Stimulated activated CD8-positive, alpha-beta memory T cell treated with anti-CD3 and anti-CD28 coated beads, Interleukin-12 subunit alpha, Interleukin-12 subunit beta, amount 100 ng/mL, for 1 hour (primary cell): ENCODE measurements at places on chromosomes 16 and 17.

DNA sequence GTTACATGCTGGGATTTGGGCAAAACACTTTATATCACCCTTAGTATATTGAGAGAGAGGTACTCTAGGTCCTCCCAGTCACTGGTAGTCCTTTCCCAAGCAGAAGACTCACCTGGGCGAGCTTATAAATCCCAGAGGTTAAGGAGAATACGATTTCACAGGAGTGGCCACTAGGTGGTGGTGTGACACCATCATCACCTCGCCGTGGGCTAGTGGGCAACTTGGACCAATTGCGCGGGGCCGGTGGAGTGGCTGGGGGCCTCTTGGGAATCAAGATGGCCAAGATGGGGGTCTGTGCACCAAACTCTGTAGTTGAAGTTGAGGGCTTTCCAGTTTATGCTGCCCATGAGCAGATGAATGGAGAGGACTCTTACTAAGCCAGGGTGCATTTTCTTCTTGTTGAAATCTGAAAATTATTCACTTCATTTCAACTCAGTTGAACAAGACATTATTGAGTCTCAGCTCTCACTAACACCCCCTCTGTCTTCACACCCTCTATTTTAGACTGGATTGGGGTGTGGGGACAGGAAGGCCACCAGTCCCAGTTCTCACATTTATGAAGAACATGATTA, 38.2 kb upstream of the PIRT start:
- DNase-seq = no peak

DNA sequence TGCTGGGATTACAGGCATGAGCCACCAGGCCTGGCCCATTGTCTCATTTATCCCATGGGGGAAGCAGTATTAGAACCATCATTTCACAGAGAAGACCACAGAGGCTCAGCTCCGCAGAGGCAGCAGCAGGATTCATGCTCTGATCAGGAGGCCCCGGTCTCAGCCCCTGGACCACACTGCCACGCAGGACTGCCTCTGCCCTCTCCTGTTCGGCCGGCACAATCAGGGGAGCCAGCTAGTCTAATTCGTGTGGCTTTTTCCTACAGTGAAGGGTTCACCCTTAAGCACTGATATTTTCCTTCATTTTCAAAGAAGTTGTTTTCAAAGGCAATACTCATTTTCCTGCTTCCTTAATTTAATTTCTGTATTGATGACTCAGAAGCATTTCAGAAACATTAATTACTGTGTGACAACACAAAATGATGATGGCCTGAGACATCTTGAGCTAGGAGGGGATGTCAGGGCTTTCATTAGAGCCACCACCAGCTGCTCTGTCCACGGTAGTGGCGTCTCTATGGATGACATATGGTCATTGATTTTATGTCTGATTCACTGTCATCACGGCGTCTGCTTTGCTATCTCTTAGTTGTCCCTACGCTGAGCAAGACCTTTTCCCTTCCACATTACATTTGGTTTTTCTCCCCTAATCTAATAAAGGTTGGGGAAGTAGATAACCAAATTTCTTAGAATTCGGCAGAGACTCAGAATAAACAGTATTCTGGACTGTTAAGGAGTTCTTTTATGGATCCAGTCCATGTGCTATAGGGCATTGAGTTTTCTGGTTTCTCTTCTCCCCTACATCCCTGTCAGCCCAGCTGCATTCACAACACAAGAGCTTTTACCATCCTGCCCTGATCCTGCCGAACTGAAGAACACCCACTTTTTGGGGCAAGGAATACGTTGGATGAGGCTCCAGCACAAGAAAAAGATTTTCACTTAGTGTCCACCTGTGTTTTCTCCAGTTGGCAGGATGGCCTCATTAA, 314.0 kb downstream of the SLC39A11 start:
- no peak for DNase-seq

DNA sequence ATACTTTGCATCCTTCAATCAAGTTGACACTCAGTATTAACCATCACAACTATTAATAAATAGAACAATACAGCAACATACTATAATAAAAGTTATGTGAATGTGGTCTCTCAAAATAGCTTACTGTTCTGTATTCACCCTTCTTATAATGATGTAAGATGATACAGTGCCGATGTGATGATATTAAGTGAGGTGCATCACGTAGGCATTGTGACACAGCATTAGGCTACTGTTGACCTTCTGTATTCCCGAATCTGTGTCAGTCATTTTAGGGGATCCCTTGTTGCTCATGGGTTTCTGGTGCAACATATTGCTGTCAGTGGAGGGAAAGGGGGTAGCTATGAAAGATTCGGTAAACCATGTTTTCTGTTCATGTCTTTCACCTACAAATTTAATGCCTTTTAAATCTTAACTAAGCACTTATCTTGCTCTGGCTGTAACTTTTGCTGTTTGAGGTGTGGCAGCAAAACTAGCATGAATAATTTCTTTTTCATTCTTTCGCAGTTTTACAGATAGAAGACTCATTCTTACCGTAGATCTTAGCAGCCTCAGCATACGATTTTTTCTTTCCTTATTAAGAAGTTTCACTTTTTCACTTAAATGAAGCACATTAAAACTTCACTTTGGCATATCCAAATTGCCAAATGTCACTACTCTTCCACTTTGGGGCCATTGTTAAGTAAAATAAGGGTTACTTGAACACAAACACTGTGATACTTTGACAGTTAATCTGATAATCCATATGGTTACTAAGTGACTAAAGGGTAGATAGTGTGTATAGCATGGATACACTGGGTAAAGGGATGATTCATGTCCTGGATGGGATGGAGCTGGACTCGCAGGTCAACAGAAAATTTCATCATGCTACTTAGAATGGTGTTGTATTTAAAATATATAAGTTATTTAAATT, 29.6 kb downstream of the NFAT5 start:
- no peak for DNase-seq

DNA sequence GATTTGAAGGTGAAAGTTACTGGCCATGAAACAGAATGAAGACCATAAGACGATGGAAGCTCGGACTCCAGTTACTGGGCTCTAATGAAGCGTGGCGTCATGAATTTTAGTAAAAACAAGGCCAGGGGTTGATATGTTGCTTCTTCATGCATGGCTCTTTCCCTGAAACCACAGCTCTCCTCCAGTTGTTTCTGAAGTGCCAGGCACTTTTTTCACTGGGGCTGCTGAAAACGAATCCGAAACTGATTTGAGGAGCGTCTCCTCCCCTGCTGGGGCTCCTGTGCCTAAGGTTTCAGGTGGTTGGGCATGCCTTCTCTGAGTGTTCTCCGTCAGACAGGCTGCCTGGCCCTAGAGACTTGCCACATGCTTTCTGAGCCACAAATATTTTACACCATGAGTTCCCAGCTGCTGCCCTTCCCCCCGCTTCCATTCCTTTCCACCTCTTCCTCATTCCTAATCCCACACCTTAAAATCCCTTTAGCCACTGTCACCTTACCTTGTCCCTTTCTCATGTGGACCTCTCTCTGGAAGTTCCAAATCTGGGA, 3.7 kb upstream of the MYL4 start:
- DNase-seq = peak; percentile 35

- DNase-seq = no peak
Measured at GRCh38 chr16:10688291-10688690, 6.4 kb downstream of the TEKT5 start.

DNA sequence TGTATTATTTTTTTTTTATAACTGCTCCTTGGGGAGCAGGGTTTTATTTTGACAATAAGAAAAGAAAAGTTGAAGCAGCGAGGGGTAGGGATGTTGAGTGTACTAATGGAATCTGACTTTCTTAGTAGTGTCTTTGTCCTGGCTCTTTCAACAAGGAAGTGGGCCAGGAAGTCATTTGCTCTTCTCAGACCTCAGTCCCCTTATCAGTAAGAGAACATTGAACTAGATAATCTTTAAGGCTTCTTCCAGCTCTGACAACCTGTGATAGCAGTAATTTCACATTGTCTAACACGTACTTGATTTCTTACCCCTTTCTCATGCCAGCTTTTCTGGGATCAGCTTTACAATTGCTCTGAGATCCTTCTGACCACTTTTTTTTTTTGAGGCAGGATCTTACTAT, 8.3 kb downstream of the LIG3 start:
- no peak for DNase-seq

GRCh38 chr17:27625856-27626255, 5.1 kb upstream of the LGALS9 start:
- DNase-seq = no peak

GRCh38 chr16:12256921-12257320, 280.4 kb downstream of the SNX29 start:
- DNase-seq = no peak

- no peak for DNase-seq
Measured at GRCh38 chr16:80610481-80611156, 69.8 kb downstream of the DYNLRB2 start.

- no peak for DNase-seq
Measured at GRCh38 chr17:77613218-77613617, 345.3 kb upstream of the TNRC6C start.

DNA sequence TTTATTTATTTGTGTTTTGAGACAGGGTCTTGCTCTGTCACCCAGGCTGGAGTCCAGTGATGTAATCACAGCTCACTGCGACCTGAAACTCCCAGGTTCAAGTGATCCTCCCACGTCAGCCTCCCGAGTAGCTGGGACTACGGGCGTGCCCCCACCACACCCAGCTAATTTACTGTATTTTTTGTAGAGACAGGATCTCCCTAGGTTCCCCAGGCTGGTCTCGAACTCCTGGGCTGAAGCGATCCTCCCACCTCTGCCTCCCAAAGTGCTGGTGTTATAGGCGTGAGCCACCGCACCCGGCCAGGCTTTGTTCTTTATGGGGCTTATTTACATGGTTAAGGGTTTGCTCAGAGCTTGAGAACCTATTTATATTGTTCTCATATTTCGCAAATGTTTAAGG, 5.8 kb upstream of the MEIOB start:
- no peak for DNase-seq

GRCh38 chr16:86374603-86375130, 135.7 kb upstream of the FOXF1 start:
- DNase-seq = no peak

DNA sequence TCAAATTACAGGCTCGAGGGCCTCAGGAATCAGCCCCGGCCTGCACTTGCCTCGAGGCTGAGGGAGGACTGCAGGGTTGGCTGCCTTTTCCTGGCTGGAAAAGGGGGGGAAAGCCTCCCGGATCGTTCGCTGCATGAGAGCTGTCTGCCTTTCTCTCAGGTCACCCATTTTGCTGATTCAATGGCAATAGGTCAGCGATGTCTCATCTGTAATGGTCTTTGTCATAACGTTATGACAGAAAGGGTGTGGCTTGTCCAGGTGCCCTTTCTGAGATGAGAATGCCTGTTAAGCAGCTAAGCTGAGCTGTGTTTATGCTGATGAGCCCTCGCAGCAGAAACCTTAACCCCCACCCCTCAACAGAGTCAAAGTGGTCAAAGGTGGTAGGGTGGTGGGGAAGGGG, 81.8 kb downstream of the AKAP1 start:
- no peak for DNase-seq

- no peak for DNase-seq
Measured at GRCh38 chr17:67647482-67647881, 70.3 kb upstream of the NOL11 start.

DNA sequence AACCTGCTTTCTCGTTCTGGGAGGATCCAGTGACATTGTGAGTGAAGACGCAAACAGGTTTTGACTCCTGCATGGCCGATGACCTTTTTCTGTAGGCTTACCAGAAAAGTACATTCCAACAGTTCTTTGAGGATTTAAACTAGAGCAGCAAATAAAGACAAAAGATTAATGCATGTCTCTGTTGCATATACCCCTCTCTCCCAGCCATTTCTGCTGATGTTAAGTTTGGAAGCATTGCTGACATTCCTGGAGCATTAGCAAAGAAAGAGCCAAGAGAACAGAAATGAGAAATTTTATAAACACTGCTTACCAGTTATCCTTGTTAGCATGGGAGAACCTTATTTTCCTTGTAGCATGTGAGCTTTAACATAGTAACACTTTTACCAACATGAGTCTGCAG, 49.3 kb downstream of the SIAH1 start:
- no peak for DNase-seq

- DNase-seq = no peak
Measured at GRCh38 chr16:20441191-20441590, 10.1 kb upstream of the ACSM2A start.

GRCh38 chr16:17369421-17370222, 101.1 kb downstream of the XYLT1 start:
- peak; percentile 54 for DNase-seq

DNA sequence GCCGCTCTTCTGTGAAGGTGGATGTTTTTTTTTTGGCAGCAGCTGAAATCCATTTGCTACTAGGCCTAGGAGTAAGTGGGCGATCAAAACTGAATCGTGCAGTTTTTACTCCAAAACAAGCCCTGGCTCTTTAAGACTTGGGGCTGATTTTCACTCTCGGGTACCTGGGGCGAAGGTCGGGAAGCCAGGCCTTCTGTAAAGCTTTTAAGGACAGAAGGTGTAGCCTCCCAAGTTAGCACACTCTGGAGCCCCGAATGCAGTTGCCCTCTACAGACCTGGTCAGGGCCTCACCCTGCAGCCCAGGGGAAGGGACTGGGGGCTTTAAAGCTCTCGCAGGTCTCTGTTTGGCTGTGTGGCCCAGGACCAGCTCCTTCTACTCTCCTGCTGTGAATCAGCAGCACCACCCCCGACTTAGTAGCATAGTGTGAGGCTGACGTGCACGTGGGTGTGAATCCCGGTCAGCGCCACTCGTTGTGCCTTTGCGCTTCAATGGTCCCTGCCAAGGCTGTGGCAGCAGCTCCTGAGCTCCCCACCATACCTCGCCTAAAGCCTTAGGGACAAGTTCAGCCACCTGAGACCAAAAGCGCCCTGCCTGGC, 49.9 kb downstream of the TMEM235 start:
- no peak for DNase-seq

GRCh38 chr17:78661093-78661770, 84.0 kb upstream of the DNAH17 start:
- no peak for DNase-seq

GRCh38 chr16:11073407-11073999, 129.1 kb downstream of the CLEC16A start:
- DNase-seq = no peak

- no peak for DNase-seq
Measured at GRCh38 chr16:63702981-63703590, 1418.8 kb downstream of the CDH11 start.

GRCh38 chr17:67392111-67392510, 15.0 kb downstream of the PITPNC1 start:
- no peak for DNase-seq
